ENCODE measurements at places on chromosomes 6 and 20.

- no peaks in the 10 kb centered on the region for H3K27me3 ChIP-seq
- H3K27ac ChIP-seq = no peak overlapping the region
- no peaks in the 10 kb centered on the region for H3K4me1 ChIP-seq
- no peak overlapping the region for H3K4me3 ChIP-seq
These were observed 458.6 kb downstream of the EPM2A start for GRCh38 chr6:145276756-145277155.

DNA sequence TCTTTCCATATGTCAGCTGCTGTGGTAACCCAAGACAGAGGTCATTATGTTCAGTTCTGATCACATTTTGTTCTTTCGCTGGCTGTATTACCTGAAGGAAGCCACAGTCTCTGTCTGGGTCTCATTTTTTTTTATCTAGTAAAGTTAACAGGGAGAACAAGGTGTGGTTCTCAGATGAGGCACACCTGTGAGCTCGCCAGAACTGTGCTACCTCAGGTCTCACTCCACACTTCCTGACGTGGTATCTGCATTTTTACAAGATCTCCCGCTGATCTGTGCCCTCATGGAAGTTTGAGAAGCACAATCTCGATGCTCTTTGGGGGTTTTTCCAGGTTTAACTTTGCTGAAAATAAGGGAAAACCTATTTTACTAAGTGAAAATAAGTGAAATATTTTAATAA lies 169.5 kb upstream of the CENPW start:
- no peak overlapping the region for H3K4me3 ChIP-seq
- H3K27ac ChIP-seq = no peak overlapping the region
- H3K4me1 ChIP-seq = no peaks in the 10 kb centered on the region
- no peaks in the 10 kb centered on the region for H3K36me3 ChIP-seq
- no peaks in the 10 kb centered on the region for H3K27me3 ChIP-seq

DNA sequence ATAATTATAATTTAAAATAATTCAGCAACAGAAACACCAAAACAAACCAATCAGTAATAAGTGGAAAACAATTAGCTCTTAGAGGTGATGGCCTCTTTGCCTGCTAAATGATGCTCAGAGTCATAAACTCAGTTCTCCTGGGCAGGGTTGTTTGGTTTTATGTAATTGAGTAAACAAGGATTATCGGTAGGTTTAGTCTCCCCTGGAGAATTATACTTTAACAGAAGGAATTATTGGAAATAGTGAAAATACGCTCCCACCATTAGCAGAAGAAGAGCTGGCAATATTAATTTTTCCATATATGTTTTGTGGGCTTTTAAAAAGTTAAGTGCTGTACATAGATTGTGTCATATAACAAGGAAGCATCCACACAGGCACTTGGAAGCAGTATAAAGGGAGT lies 27.0 kb downstream of the CAP2 start:
- no peaks in the 10 kb centered on the region for H3K27me3 ChIP-seq
- H3K4me1 ChIP-seq = peaks cover 4% of the 10 kb centered on the region
- H3K27ac ChIP-seq = no peak overlapping the region
- no peaks in the 10 kb centered on the region for H3K36me3 ChIP-seq
- no peak overlapping the region for H3K4me3 ChIP-seq

DNA sequence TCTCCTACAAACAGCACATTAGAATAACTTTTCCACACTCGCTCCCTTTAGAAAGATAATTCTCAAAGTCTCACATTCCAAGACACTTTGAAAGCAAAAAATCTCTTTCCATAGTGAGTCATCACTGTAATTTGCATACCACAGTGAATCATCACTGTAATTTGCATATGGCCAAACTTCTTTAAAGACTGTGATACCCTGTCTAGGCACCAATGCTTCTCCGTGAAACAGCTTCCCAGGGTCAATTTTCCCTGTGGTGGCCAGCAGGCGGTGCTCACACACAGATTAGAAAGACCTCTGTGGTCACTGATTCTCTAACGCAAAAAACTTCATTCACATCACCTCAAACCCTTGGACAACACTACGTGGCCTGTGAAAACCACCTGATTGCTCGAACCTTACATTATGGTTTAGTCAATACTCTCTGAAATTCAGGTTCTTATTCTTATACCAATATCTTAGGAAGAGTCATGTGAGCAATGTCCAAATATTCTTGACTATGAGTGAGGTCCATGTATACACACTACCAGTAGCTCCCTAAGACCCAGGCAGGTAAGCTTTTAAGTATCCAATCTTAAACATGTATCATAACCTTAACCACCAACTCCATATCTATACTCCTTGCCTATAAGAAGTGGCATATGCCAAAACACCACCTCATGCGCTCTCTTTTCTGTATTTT lies 78.5 kb upstream of the PHACTR1 start:
- no peaks in the 10 kb centered on the region for H3K27me3 ChIP-seq
- H3K4me3 ChIP-seq = no peak overlapping the region
- 0 out of 2 replicates have a peak, but pooled peaks cover 6% of the 10 kb centered on the region for H3K4me1 ChIP-seq
- peak; percentile 69 for DNase-seq
- no peak overlapping the region for H3K27ac ChIP-seq

All from HCT116 (cell line).